ENCODE measurements at places on chromosomes 7 and 10.

DNA sequence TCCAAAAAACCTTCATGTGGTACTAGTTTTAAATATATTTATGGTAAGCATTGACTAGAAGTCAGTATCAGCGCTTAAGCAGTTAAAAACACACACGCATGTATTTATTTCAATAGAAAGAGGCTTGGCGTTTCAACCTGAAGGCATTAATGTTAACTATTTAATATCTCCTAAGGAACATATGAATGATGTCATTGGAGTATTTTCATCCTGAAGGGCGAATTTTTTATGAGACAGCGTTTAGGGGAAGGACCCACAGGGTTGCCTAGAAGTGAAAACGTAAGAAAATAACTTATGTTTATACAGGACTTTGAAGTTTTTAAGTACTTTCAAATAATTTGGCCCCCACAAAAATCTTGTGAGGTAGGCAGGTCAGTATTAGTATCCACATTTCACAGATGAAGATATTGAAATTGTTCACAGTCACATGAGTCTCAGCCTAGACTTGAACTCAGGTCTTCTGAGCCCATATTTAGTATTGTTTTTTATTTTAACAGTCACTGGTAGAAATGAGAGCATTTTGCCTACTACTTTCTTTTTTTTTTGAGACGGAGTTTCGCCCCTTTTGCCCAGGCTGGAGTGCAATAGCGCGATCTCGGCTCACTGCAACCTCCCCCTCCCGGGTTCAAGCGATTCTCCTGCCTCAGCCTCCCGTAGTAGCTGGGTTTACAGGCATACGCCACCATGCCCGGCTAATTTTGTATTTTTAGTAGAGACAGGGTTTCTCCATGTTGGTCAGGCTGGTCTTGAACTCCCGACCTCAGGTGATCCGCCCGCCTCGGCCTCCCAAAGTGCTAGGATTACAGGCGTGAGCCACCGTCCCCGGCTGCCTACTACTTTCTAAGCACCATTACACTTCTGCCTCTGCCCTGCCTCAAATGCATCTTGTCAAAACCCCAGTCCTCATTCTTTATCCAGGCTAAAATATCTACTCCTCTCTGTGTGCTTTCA is 1.8 kb downstream of the SLK start:
- peak; percentile 33 for DNase-seq

DNA sequence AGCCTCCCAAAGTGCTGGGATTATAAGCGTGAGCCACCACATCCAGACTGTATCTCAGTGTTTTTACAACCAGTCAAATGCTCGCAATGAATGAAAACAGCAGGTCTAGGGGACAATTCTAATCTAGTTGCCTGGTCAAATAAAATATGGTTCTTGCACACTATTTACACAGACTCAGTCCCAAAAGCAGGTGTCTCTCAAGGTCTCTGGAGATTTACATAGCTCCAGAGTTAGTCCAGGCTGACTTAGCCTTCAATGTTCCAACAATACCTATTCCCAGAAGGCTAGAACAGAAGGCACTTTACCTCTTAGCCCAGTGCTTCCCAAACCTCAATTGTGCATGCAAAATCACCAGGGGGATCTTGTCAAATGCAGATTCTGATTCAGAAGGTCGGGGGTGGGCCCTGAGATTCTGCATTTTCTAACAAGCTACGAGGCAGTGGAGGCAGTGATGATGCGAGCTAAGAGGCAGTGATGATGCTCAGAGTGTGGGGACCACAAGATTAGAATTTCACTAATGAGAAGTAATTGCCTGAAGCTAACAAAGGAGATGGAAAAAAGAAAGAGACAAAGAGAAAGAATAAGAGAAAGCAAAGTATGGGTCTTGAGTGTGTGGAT is 6.4 kb downstream of the KIAA1549 start:
- no peak for DNase-seq

- no peak for DNase-seq
These were observed 166.1 kb upstream of the BMPER start for GRCh38 chr7:33739286-33739685.

DNA sequence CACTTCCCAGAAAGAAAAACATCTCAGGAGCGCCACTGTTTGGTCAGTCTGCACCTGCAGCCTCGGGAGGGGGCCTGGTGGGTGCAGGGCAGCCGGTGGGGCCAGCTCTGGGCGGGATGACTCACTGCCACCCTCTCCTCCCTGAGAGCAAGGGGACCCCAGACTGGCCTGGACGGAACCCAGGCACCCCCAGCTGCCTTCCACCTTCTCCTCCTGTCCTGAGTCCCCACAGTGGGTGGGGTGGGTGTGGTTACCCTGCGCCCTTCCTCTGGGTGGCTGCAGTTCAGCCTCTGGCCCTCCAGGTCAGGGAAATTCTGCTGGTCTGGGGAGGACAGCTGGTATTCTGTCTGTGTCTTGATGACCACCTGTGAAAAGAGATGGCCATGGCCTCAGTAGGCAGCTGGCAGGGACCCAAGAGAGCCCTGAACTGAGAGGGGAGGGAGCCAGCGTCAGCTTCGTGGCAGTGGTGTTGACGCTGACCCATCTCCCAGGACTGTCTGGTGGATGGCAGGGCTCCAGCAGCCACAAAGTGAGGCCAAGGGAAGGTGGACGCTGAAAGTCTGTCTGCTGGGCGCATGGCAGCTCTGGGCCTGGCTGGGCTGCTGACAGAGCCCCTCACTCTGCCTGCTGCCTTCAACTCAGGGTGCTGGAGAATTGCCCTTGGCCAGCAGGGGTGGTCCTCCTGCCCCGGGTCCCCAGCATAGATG is 8.9 kb downstream of the CALY start:
- DNase-seq, result no peak

DNA sequence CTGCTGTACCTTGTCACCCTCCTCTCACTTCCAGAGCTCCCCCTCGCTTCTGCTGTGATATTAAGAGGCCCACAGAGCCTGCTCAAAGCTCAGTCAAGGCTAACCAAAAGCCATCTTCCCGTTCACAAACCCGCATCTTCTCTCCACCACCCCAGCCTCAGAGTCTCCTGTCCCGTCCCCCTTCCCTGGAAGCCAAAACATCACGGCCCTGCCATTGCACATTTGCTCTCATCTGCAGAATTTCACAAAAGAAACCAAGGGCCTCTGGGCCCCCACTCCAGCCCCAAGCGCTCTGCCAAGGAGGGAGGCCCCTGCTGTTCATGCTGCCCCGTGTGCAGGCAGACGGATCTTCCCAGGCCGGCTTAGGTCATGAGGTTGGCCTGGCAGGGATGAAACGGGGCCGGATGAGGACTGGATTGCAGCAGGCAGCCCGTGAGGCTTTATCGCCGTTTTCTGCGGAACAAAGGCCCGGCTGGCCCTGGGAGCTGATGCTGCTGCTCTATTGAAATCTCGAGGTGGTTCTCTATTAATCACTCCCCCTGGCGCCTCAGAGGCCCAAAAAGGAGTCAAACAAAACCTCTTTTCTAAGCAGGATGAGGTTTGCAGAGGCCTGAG is 31.6 kb upstream of the FOXK1 start:
- DNase-seq, result no peak

DNA sequence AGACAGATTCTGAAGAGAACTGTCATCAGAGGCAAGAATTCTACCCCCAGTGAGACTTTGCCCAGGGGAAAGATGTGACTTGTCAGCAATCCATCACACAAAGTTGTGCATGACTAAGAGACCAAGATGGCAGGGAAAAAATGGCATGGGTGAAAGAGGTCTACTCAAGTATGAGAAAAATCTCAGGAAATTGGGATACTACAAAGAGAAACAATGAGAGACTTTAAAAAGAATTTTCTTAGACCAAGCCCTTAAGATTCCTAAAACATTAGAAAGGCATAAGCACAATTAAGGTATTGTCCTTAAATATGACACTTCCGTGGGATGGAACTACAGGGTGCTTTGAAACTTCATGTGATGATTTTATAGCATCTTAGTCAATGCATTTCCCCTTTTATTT is 45.6 kb upstream of the PDE1C start:
- no peak for DNase-seq

DNA sequence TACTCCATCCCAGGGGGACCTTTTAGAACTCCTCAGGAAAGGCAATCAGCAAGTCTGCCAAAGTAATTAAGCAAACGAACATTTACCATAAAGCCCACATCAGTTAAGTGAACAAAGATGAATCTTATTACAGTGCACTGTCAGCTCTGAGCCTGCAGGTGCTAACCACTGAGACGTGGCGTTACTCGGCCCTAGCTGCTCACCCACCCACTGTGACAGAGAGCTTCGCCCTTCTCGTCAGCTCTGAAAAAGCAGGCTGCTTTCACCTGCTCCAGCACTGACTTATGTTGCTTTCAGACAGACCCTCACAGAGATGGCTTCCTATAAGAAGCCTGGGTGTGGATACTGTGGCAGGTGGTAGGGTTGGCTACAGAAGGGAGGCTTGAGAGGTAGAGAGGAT is 57.7 kb upstream of the KCNIP2 start:
- no peak for DNase-seq

GRCh38 chr10:52578871-52579405 is 193.6 kb downstream of the MBL2 start:
- DNase-seq, result no peak

GRCh38 chr7:90988516-90988915 is 275.7 kb upstream of the FZD1 start:
- no peak for DNase-seq

DNA sequence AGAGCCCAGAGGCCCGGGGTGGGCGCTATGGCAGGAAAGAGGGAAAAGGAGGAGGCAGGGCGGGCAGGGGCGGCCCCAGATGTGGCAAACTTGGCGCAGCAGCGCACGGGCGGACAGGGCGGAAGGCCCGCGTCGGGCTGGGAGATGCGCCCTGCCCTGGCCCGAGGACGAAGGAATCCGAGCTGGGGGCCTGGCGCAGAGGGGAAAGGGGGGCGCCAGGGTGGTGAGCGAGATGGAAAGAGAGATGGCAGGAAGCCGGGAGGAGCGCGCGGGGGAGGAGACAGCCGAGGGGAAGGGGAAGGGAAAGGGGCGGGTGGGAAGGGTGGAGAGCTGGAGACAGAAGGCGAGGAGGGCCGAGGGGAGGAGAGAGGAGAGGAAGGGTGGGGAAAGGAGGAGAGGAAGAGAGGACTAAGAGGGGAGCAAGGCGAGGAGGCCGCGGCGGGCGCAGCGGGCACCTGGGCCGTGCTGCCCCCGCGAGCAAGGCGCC is at the start of gene MARVELD1:
TSS of gene MARVELD1 (plus strand) at position 392 of the 487 bp plus-strand sequence. CDS start 147 bp downstream, outside the sequence.
- DNase-seq, result no peak

- no peak for DNase-seq
These were observed 12.7 kb upstream of the EFCAB10 start for GRCh38 chr7:105594034-105594433.

- DNase-seq, result no peak
These were observed 18.8 kb downstream of the SORBS1 start for GRCh38 chr10:95542330-95542729.

DNA sequence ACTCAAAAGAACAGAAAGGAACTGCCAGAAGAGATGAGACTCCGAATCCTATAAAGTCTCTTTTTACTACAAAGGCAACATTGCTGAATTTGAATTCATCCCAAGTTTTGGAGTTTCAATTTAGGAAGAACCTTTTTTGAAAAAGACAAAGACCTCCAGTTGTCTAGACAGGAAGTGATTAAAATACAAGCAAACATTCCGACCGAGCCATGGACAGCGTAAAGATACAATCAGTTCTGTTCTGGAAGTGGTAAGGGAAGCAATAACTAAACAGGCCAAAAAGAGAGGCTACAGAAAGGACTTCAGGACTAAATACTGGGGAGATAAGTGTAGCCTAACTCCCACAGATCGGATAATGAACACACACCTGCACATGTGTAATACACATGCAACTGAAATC is 101.0 kb downstream of the SMURF1 start:
- no peak for DNase-seq

- DNase-seq, result no peak
These were observed 73.9 kb downstream of the PCGF5 start for GRCh38 chr10:91294134-91294906.

- DNase-seq, result no peak
These were observed 519 bp upstream of the ZNF655 start for GRCh38 chr7:99557940-99558305.

DNA sequence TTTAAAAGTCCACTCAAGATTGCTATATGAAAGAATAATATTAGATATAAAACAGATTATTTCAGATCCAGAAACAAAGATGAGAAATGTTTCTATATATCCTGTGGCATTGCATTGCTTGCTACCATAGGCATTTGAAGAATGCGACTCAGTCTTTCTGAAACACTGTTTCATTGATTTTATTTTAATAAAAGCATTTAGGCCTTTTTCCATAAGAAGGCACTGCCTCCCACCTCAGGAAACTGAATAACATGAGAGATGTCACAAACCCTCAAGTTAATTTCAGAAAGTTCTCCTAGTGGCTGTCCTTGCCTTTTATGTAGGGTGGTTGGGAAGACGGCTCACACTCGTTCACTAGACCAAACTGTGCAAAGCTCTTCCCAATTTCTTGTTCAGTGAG is 23.3 kb downstream of the PRPS1L1 start:
- DNase-seq, result no peak

- peak; percentile 86 for DNase-seq
These were observed 221.7 kb downstream of the PHTF2 start for GRCh38 chr7:78020136-78020873.

DNA sequence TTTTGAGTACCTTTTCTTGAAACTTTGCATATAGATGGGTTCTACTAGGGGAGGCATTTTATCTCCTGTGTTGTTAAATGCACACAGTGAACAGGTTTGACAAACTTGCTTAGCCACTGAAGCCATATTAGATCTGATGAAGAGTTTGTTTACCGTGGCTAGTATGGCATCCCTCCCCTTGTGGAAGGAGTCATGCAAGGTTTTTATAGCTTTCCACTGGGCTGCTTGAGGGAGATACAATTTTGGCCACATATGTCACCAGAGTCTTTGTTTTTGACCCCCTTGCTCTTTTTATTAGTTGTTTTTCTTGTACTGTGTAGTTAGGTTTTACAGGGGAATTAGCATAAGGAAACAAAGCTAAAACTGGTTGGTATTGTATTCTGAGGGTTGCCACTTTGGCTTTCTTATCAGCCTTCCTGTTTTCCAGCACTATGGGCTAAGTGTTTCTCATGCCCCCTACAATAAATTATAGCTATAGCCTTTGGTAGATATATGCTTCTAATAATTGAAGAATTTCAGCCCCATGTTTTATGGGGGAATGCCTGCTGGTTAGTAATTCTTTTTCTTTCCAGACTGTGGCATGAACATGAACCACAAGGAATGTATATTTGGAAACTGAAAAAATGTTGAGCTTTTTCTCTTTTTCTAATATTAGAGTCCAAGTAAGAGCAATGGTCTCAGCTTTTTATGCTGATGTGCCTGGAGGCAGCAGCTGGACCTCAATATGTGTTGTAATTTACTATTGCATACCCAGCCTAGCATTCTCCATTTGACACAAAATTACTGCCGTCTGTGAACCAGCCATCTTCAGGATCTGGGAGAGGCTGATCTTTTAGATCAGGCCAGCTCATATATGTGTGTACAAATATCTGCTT is 18.4 kb upstream of the STEAP2 start:
- no peak for DNase-seq

GRCh38 chr10:26378861-26379294 is 59.3 kb upstream of the APBB1IP start:
- peak; percentile 84 for DNase-seq

GRCh38 chr10:68633816-68634466 is 73.8 kb downstream of the TET1 start:
- DNase-seq, result no peak

Data from inflammatory macrophage treated with lipopolysaccharide for 1 hour (primary cell).